T-helper 22 cell (primary cell): ENCODE measurements at places on chromosomes 2 and 18.

DNA sequence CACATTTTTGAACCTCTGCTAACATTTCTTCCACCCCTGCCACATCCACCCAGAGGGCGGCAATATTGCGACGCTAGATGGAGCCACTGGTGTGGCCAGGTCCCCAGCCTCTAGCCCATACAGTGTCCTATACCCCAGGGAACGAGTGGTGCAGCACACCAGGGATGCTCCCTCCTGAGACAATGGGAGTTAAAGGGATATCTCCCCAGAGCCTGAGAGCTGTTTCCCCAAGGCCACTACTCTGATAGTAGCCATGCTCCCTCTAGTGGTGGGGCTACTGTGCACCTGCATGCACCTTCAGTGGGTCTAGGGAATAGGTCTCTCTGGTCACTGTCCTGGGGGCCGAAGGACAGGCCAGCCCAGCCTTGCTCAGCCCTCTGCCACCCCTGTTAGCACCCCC, 336.4 kb upstream of the FSHR start:
- no peak for DNase-seq

DNA sequence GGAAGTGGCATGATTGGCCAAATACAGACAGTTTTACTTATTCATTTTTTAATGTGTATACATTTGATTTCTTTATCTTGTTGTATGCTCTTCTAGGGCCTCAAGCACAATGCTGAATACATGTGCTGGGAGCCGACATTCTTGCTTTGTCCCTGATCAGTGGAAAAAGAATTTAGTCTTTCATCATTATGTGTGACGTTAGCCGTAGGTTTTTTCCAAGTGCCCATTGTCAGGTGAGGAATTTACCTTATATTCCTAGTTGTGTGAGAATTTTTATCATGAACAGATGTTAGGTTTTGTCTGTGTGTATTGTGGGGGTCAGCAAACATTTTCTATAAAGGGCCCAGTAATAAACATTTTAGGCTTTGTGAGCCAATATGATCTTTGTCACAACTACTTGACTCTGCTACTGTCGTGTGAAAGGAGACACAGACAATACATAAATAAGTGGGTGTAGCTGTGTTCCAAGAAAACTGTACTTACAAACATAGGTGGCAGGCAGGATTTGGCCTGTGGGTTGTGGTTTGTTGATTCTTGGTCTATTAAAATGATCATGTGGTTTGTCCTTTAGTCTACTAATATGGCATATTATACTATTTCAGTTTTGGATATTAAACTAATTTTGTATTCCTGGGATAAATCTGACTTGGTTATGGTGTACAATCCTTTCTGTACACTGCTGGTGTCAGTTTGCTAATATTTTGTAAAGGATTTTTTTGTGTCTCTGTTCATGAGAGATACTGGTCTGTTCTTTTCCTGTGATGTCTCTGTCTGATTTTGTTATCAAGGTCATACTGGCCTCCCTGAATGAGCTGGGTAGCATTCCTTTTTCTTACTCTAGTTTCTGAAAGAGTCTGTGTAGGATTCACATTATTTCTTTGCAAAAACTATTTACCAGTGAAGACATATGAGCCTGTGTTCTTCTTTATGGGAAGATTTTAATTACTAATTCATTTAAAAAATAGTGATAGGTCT, 132.2 kb upstream of the SMAD7 start:
- DNase-seq = no peak

DNA sequence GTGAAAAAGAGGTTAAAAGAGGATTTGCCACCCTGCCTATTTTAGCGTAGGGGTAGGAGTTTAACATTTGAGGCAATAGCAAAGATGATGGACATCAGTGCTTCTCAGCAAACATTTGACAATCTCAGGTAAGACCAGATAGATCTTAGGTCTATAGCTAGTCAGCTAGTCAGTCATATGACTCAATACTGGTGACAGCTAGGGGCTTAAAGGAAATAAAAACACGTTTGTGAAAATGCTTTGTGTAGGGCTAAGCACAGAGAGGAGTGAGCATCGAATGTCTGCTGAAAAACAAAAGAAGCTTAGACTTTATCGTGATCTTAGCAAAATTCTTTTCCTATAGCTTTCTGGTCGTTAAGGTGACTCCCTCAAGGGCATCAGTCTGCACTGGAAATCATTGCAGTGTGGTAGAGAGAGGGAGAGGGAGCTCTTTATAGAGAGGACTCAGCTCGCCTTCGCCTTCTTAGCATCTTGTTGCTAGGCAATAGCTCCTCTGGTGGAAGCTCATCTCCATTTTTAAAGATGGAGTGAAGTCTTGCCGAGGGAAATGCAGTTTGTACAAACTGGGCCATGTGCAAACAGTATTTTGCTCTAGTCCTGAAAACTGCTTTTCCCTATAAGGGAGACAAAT, 62.8 kb upstream of the SLC38A11 start:
- DNase-seq = no peak

GRCh38 chr2:21467910-21468309, 344.1 kb downstream of the TDRD15 start:
- no peak for DNase-seq

DNA sequence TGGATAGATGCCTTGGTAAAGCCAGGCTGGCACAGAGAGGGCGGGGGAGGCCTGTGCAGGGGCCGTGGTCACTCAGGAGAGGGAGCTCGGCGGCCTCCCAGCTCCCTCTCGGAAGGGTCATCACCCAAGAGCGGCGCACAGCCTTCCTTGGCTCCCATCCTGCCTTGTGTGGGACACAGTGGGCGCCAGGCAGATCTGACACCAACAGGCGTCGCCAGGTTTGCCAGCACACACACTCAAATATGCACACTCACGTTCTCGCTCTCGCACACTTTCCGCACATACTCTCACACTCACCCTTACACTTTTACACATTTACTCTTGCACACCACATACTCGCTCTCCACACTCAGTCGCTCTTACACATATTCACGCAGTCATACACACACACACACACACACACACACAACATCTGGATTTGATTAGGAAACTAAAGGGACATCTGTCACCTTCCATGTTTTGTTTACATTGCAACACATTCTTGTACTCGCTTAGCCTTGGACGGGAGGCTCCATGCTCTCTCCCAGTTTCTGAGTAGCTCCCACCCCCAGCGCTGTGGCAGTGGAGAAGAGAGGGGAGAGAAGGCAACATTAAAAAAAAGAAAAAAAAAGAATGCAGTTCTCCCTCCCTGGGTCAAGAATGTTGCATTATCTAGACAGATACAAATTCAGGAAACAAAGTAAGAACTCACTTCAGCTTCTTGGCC, 10.5 kb downstream of the CHMP1B start:
- DNase-seq = no peak
